ENCODE measurements at places on chromosomes 4 and X.

- peak; percentile 1 for DNase-seq
These were observed 58.1 kb upstream of the PARM1 start for GRCh38 chr4:74874753-74875367.

DNA sequence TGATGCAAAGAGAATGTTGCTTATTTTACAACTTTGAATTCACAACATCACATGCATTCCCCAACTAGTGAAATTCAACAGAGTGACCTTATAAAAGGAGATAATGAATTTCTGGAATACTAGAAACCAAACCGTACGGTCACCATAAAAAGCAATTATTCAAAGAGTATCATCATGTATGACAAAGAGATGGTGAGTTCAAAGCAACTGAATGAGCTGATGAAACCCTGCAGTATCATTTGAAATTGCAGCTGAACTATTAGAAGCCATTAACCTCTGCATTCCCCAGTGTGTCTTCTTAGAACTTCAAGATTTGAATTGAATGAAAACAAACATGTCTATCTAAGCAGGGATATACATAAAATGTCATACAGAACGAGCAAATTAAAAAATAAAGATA, 172.4 kb downstream of the SLITRK2 start:
- no peak for DNase-seq

DNA sequence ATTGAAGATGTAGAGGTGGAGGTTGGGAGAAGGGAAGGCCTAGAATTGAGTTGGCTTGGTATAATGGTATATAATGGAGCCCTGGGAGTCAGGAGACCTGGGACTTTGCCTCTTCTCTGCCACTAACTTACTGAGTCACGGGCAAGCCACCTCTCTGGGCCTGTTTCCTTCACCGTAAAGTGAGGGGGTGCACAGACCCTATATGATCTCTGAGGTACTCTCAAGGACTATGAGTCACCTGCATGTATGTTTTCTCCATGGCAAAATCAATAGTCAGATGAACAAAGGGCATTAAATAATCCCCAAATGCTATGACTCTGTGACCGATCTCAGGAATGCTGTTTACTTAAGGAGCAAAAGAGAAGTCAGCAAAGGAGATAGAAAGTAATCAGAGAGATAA, 5.1 kb downstream of the P2RY4 start:
- DNase-seq: no peak

DNA sequence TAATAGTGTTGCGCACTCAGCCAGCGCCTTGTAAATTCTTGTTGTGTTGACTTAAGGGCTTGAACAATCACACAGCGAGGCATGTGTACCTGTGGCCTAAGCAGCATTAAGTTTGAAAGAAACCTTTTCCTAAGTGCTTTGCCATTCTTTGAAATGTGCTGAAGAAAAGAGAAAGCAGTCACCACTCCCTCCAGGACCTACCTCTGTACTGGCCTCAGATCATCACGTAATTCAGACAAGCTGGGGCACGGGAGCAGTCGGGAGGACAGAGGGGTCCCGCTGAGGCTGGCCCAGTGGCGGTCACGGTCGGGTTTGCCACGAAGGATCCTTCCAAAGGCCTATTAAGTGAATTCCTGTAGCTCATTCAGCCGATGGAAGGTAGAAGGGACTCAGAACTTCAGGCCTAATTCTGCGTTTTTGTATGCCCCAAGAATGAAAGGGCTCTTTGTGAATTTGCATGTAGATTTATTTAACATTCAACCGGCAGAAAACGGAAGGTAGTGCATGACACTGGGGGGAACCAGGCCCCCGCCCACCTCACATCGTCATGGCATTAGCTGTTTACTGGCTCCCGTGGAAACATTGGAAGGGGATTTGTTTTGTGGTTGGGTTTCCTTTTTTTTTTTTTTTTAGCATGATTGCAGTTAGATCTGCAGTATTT, 106.3 kb downstream of the TRAPPC11 start:
- no peak for DNase-seq

GRCh38 chr4:1246111-1246881, 2.6 kb downstream of the CTBP1 start:
- no peak for DNase-seq

DNA sequence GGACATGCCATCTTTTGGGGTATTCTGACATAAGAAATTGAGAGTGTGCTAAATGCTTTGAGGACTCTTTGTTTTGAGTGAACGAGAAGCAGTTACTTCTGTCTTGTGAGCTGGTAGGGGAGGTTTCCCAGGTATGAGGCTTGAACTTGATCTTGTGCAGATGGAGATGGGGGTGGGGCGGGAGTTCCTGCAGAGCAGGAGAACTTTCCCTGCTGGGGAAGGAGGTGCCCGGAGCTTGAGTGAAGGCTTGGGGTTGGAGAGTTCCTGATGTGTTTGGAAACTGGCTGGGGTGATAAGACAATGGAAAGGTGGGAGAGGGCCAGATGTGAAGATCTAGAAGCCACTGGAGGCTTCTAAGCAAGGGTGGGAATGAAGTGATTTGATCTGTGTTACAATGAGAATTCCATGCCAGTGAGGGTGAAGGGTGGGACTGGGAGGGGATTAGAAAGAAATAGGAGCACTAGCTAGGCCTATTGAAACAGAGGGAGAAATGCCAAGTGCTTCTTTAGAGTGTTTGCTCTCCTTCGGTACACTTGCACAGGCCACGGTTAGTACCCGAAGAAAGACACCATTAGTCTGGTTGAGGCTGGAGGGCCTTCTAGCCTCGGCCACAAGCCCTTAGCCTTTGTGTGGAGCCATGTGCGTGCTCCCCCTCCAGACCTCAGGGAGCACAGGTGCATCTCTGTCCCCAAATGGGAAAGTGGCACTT, 103.5 kb upstream of the STOX2 start:
- DNase-seq: no peak

- DNase-seq: no peak
These were observed 217.9 kb downstream of the HS6ST2 start for GRCh38 chrX:132740316-132741123.

DNA sequence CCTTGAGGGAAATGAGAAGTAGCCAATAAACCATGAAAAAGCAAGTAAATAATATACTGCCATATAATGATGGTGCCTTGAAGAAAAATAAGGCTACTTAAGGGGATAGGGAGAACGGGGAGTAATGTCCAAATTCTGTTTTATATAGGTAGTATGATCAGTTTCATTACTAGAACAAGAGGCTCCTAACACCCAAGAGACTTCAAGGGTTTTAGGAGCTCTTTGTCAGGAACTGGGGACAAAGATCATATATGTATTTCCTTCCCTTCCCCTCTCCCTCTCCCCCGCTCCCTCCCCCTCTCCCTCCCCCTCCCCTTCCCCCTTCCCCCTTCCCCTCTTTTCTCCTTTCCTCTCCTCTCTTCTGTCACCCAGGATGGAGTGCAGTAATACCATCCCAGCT, 127.3 kb downstream of the PTPN13 start:
- DNase-seq: no peak

- DNase-seq: no peak
These were observed 8.0 kb downstream of the SLC9A7 start for GRCh38 chrX:46750889-46751288.

DNA sequence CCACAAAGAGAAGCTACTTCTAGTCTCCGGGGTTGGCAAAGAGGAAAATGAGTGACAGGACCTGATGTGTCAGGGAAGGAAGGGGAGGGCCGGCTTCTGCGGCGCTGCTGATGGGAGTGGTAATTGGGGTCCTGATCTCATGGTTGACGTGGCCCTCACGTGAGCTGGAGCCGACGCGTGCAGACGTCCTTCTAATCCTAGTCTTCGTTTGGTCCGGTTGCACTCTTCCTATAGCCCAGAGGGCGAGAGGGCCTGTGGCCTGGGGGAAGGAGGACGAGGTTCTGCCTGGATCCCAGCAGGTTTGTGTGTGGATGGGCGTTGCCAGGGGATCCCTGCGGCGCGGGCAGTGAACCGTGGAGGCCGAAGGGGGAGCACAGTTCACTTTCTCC, at the start of gene ARMCX1:
ARMCX1 (plus strand) TSS at position 186 of the 389 bp plus-strand sequence. CDS start 2,384 bp downstream, outside the sequence.
- no peak for DNase-seq

DNA sequence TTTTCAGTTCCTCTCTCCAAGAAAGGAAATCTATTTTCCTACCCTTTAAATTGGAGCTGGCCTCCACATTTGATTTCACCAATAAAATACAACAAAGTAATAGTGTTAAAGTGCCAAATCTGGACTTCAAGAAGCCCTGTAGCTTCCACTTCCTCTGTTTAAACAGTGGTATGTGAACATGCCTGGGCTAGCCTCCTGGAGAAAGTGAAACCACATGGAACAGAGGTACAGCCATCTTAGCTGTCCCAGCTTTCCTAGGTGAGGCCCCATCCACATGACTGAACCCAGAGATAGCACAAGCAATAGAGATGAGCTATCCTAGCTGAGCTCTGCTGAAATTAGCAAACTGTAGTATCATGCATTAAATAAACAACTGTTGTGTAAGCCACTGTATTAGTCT, 131.8 kb upstream of the VCX start:
- DNase-seq: no peak

GRCh38 chr4:71882113-71882841, 98.4 kb upstream of the GC start:
- no peak for DNase-seq

DNA sequence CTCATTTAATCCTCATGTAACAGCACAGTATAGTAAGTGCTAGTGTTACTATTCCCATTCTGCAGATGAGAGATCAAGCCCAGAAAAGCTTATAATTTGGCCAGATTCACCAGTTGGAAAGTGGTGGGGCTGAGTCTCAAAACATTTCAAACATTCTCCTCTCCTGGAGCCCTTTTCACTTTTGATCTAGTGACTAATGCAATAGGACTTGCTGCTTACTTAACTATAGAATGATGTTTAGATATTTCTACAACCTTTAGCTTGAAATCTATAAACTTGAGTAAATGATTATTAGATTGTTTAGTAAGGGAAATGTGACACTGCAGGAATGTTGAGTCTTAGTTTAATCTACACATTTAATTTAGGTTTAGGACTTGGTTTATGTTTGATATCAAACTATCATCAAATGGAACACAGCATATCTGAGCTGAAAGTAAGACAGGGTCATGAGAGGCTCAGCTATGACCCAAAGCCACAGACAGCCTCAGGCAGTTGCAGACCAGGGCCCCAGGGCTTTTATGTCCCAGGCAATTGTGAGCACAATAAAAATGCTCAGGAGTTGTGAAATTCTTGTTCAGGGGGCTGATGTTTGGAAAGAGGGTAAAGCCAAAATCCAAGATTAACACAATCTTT, 199.5 kb upstream of the HS3ST1 start:
- DNase-seq: no peak

GRCh38 chr4:182337366-182337765, 94.2 kb downstream of the TENM3 start:
- DNase-seq: no peak

- DNase-seq: peak; percentile 67
These were observed 43.5 kb downstream of the CLCN3 start for GRCh38 chr4:169663831-169664230.

GRCh38 chr4:7398104-7398423, 36.7 kb downstream of the PSAPL1 start:
- DNase-seq: no peak

DNA sequence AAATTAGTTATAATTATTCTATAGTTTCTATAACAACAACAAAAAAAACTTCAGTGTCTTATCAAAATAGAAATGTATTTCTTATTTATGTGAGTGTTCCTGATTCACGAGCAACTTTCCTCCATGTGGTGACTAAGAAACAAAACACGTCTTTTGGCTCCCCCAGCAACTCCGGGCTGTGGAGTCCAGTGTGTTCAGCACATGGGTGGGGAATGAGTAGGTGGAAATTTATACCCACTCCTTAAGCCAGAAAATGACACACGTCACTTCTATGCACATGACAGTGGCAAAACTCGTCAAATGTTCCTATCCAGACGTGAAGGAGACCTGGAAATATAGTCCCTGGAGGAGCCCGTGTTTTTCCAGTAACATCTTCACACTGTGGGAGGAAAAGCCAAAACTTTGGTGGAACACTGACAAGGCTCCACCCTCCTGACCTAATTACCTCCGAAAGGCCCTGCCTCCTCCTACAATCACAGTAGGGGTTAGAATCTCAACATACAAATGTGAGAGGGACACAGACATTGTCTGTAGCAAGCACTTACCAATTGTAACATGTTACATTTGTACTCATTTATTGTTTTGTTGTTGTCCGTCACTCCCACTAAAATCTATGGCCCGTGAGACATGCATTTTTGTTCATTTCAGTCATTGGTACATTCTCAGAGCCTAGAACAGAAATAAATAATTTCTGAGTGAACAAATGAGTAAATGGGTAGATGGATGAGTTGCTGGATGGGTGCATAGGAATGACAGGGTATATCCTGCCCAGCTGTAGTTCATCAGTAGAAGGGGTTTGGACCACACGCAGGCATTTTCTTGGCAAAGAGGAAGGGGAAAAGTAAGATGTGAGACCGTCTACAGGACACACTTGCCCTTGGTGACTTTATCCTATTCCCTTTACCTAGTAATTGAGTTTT, 605.8 kb upstream of the TENM3 start:
- DNase-seq: no peak

GRCh38 chr4:163568843-163569242, 74.4 kb downstream of the TMA16 start:
- DNase-seq: no peak

- DNase-seq: no peak
These were observed 116.2 kb downstream of the CDS1 start for GRCh38 chr4:84699001-84699671.
